ENCODE measurements at places on chromosomes 1 and 21.

GRCh38 chr1:63454269-63454668, 68.8 kb downstream of the ITGB3BP start:
- DNase-seq: no peak

DNA sequence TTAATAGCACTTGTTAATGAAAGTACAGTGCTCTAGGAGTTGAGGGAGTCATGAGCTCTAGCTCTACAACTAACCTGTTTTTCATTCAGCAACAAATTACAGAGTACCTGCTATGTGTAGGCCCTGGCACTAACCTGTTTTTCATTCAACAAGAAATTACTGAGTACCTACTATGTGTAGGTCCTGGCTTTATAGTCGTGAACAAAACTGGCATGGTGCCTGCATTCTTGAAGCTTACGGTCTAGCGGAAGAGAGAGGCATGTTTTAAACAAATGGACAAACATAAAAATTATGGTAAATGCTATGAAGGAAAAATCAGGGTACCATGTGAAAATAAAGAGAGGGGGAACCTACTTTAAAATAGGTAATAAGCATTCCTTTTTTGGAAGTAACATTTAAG, 2.2 kb upstream of the UBAP2L start:
- no peak for DNase-seq

- DNase-seq: no peak
Observed at GRCh38 chr1:180504186-180504585, 1.8 kb upstream of the ACBD6 start.

DNA sequence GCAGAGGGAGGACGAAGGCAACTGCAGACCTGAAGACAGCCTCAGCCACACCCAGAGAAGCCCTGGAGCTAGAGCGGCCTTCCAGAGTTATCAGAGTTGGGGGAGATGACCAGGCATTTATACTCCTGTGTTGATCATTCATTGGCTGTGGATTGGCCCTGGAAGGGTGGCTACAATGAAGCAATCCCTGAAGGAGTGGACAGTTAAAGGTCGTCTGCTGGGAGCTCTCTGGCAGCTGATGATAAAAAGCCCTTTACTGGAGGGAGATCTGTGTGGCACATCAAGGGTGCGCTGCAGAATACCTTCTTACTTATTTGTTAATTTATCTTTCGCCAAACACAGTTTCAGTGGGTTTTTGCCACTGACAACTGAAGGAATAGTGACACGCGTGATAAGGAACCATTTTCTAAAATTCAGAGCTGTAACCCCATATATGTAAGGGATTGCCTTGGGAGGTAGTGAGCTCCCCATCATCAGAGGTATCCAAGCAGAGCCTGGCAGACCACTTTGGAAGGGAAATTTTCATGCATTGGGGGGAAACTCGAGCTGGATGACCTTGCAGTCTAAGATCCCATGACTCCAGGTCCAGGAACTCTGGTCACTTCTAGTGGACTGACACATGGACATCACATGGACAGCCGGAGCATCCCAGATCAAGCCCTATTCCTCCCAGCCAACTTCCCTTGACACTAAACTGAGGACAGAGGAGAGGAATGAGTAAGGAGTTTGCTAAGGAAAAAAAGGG, 126.4 kb upstream of the GADD45A start:
- no peak for DNase-seq

DNA sequence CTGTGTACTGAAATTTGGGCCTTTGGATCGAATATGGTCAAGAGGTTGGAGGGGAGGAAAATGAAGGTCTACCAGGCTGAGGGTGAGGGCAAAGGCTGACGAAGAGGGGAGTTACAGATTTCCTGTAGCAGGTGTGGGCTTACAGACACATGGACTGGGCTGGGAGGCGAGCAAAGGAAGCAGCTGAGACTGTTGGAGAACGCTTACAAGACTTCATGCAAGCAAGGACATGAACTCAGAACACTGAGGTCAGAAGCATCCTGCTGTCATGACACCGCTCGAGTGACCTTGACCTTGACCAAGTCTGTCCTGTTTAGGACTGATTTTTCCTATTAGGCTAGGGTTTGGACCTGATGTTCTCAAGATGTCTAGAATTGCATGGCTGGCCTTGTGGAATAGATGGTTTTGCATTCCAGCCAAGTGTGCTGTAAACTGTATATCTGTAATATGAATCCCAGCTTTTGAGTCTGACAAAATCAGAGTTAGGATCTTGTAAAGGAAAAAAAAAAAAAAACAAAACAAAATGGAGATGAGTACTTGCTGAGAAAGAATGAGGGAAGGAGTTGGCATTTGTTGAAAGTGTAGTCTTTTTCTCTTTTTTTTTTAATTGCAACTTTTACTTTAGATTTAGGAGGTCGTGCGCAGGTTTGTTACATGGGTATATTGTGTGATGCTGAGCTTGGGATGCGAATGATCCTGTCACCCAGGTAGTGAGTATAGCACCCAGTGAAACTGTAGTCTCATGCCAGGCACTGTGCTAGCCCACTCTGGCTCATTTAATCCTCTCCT, 5.8 kb downstream of the ELF3 start:
- no peak for DNase-seq

- DNase-seq: no peak
Observed at GRCh38 chr1:212375986-212376385, 38.7 kb downstream of the PACC1 start.

GRCh38 chr1:54549181-54549924, 1.3 kb downstream of the ACOT11 start:
- DNase-seq: no peak

- no peak for DNase-seq
Observed at GRCh38 chr1:179300112-179300511, 6.5 kb downstream of the SOAT1 start.

DNA sequence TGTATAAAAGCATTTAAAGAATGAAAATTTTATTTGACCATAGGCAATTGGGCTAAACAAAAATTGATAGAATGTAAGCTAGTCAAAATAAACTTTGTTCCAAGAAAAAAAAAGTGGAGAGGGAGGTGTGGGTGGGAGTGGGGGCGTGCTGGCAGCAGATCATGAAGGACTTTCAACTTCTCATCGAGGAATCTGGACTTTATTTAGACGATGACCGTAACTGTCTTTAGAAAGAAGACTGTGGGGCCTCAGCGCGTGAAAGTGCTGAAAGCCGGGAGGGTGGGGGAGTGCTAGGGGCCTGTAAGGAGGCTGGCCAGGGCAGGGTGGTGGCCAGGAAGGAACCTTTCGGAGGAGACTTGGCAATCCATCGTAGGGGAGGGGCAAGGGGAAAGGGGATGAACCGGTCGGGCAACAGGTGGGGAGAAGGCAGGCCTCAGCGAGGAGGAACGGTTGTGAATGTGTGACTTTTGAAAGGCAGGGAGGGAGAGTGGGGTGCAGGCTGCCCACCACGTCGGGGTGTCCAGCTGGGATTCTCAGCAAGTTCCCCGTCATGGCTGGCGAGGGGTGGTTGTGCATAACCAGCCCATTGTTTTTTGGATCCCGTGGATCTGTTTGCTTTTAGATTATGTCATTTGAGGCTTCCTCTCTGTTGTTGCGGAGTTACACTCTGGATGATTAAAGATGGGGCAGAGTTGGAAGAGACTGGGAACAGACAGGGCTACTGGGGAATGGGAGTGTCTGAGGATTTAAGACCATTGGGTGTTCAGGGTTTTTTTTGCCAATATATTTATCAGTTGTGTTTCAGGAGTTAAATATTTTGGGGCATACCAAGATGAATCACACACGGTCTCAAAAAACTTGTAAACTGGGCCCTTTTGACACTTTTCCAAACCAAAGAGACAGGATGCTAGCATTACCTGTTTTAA, 35.5 kb downstream of the HUNK start:
- DNase-seq: no peak

DNA sequence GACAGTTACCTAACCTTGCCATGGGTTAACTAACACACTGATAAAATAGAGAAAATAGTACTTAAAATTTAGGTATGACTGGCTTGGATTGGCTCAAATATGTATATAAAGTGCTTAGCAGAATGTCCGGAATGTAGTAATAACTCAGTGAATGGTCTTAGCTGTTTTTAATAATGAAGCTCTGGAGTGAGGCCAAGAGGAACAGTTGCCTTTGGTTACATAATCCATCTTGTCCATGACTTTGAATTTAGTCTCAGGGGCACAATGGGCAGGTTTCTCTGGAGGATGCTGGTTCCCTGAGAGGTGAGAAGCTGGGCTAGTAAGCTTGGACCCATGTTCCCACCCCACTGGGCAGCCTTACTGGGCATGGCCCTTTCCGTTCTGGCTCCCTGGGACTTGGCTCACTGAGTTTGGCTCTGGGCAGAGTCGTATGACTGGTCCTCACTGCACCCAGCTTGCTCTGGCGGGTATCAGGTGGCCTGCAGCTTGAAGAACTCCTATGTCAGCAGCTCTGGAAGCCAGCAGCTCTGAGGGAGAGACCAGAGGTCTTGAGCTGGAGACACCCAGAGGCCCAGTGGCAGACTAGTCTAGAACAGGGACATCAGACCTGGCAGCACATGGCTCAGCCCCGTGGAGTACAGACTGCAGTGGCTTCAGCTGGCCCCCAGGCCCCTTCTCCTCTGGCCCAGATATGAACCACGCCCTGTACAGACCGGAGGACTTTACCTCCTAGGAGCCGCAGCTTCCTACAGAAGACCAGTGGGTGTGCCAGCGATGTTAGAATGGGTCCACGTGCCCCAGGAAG, 40.4 kb downstream of the TENT5C start:
- DNase-seq: no peak

- no peak for DNase-seq
Observed at GRCh38 chr1:78088015-78088414, 42.2 kb downstream of the GIPC2 start.

DNA sequence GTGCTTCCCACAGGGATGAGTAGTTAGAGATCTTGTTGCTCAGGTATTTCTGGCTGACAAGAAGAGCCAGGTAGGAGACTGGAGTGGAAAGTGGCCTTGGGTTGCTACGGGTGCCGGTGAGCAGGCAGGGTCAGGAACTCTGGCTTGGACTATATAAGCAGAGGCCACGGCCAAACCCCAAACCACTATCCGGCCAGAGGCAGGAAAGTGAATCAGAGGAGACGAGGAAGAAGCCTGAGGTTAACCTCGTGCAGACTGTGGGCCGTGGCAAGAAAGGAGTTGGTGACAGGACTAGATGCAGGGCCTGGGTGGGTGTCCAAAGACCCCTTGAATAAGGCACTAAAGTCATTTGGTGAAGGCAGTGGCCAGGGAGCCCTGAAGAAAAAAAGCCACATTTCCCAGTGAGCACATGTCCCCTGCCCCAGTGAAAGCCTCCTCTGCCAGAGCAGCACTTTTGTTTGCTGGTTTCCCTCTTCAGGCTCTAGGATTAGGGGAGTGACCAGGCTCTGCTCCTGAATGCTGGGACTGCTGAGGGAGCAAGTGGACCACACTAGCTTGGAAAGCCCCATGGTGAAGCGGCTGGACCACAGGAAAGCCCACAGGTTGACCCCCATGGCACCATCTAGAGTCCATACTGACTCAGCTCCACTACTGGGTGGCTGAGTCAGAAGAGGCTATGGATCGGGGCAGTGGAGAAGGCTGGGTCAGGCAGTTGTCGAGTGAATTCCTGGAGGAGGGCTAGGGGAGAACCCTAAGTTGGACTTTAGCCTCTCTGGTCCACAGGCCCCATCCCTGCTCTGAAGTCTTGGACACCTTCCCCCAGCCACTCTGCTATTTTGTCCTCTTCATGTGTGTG, 23.4 kb downstream of the CSF1 start:
- DNase-seq: no peak

- DNase-seq: no peak
Observed at GRCh38 chr1:20250340-20250989, 40.2 kb upstream of the VWA5B1 start.

- no peak for DNase-seq
Observed at GRCh38 chr1:184965439-184965838, 8.9 kb downstream of the NIBAN1 start.

DNA sequence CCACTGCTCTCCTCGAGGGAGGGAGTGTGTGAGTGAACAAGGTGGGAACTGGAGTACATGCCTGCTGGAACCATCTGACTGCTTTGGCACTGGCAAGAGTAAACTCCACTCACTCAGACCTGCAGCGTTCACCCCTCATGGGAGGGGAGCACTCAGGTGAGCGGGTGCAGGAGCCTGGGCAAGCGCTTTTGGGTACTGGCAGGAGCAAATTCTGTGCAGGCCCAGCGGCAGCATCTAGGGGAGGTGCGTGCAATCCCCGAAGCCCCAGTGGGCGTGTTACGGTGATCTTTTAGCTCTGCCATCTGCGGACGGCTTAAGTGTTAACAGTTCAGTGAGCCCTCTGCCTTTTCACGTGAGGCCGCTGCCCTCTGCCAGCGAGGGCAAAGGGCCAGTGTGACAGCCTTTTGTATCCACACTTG, 127.4 kb downstream of the PATJ start:
- no peak for DNase-seq

GRCh38 chr1:203828002-203828401, 32.6 kb downstream of the ZBED6 start:
- DNase-seq: no peak

DNA sequence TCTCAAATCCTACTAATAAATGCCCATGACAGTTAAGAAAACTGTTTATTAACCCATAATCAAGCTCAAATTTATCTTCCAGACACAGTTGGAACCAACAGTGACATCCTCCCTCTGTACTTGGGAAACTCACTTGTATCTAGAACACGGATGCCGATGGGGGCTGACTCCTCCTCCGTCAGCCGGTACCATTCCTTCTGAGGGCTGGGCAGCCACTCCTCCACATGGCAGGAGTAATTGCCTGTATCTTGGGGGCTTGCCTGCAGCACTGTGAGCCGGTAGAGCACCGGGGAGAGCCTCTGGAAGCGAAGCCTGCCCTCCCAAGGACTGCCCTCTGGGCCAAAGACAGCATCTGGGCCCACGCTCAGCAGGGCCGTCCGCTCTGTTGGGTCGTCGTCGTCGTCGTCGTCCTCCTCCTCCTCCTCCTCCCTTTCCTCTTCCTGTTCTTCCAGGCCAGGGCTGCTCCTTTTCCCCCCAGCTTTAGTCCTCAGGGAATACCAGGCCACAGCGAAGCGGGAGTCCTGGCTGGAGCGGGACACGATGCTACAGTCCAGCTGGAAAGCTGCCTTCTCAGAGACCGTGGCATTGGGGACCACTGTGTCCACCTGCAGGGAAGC, 8.5 kb upstream of the CD58 start:
- DNase-seq: no peak

- DNase-seq: no peak
Observed at GRCh38 chr1:15055736-15056415, 97.7 kb upstream of the TMEM51 start.

DNA sequence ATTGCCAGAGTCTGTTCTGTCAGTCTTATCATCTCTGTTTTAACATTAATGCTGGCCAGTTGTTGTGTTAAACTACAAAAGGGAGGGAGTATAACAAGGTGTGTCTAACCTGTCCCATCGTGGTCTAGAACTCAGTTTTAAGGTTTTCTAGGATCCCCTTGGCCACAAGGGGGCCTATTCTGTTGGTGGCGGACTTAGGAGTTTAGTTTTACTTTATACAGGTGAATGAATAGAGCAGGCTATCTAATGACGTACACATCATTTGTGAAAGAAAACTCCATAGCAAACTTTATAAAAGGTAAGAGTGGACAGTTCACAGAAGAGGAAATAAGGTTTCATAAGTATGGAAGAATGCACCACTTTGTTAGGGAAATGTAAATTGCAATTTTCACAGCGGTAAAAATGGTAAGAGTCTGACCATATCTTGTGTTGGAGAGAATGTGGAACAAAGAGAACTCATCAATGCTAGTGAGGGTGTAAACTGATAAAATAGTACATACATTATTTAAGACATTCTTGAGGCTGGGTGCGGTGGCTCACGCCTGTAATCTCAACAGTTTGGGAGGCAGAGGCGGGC, 2.5 kb upstream of the ATF6 start:
- DNase-seq: peak; percentile 25

- DNase-seq: no peak
Observed at GRCh38 chr1:231526536-231526935, 1.9 kb upstream of the TSNAX start.

GRCh38 chr1:13753636-13754402, 53.8 kb downstream of the PRDM2 start:
- no peak for DNase-seq

All from stimulated activated CD4-positive, alpha-beta T cell treated with anti-CD3 and anti-CD28 coated beads, Interleukin-15, amount 100 ng/mL, for 1 hour (primary cell).